ENCODE measurements at places on chromosomes 16 and 17.

GRCh38 chr16:25064937-25065336, 46.6 kb upstream of the LCMT1 start:
- DNase-seq, result no peak

GRCh38 chr17:77375917-77376651, 235.3 kb downstream of the SEC14L1 start:
- DNase-seq, result peak; percentile 67

GRCh38 chr17:58121925-58122324, 26.3 kb upstream of the OR4D1 start:
- peak; percentile 53 for DNase-seq

DNA sequence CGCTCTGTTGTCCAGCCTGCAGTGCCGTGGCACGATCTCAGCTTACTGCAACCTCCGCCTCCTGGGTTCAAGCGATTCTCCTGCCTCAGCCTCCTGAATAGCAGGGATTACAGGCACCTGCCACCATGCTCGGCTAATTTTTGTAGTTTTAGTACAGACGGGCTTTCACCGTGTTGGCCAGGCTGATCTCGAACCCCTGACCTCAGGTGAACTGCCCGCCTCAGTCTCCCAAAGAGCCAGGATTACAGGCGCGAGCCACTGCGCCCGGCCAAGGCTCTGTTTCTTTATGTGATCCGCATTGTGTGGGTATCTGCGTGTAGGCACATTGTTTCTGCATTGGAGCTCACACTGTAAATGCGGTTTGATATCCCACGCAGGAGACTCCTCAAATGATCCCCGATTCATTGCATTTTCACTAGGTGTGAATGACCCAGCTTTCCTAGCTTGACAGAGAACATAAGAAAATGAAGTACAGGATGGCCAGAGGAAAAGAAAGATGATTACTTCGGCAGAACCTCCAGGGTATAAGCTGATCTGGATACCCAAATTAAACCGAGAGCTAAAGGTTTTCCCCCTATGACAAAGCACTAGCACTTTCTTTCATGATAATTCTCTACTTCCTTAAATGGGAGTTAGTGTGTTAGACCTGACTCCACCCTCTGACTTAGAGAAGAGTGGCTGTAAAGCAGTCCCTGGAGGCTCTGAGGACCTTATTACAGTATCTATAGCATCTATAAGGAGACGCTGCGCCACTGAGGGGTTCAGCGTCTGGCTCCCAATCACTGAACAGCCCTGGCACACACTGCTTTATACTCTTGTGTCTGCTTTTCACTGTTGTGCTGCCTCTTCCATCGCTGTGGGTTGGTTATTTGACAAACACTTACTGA, 17.3 kb downstream of the COTL1 start:
- DNase-seq, result no peak

DNA sequence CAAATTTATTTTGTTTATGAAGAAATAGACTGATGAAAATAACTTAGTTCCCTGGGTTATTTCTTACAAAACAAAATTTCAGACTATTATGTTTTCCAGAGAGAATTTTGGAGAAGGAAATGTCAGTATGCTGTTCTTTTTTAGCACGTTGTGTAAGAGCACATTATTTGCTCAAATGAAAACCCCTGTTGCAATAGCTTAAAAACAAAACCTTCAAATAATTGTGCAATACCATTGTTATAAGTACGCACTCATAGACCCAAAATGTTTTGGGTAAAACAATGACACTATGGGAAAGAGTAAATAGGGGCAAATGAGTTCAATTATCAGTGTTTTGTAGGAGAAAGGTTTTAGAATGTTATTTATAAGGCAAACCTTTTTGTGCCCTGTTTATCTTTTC, 18.2 kb downstream of the VMP1 start:
- no peak for DNase-seq

All from H9 (cell line).